ENCODE measurements at places on chromosomes 3 and 15. TPM values are rescaled to one million over a fixed set of nuclear protein-coding genes. Genes with fewer than 3 reads are reported as not detected.

GRCh38 chr15:101023501-101024072 is 104.4 kb downstream of the LRRK1 start:
- DNase-seq, result no peak

DNA sequence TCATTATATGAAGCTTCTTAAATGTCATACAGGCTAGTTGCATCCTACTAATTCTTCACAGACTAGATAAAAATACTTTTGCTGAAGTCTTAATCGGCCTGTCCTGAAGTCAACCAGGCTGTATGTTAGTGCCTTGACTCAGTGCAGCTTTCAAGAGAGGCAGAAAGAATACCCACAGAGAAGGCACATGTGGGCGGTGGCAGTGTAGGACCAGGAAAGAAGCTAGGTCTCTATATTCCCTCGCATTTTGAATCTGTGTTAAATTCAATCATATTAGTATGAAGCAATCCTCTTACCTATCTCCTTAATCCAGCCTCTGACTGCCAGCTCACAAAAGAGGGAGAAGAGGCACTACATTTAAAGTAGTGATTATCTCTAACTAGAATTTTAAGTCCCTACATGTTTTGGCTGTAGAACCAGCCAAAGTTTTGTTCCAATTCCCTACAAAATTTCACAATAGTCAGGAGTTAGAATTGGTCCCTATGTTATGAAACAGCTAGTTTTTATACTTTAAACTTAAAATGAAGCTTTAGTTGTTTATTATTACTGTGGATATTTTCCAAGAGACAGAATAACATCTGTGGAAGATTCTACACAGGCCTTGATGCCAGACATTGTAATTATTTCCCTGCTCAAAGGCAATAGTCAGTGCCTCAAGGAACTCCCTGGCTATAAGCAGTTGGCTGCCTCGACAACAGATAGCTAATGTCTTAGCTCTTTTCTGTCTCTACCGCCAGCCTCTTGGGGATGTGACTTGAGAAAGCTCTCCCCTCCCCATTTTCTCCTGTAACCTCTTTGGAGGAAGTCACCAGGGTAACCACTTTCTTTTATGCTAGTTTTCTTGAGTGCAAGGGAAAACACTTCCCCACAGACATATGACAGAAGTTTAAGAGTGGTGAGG is 31.9 kb downstream of the CRTC3 start:
- DNase-seq, result peak; percentile 93

DNA sequence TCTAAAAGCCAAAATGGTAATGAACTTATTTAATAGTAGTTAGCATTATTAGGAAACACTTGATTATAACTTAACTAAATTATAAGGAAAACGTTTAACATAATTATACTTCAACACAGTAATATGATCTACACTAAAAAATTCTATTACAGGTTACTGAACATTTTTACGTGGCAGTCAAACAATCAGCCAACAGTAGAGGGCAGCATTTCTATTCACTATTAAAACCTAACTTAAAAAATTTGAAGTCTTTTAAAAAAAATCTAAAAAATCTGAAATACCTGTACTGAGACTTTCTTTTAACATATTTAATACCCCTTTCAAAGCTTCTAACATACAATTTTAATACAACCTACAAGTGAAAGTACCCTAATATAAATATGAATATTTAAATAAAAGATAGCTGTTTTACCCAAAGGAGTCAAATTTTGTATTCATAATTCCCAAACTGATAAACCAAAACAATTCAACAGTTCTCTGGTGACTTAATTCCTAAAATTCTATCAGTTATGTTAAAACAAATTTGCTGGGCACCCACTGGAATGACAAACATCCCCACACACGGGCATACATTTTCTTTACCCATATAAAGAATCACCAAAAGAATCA is 41.5 kb downstream of the DLG1 start:
- no peak for DNase-seq

- DNase-seq, result no peak
These were observed 54.1 kb upstream of the CCR2 start for GRCh38 chr3:46299608-46300460.

GOLGA8J gene
- 0.20 TPM for total RNA-seq

DNA sequence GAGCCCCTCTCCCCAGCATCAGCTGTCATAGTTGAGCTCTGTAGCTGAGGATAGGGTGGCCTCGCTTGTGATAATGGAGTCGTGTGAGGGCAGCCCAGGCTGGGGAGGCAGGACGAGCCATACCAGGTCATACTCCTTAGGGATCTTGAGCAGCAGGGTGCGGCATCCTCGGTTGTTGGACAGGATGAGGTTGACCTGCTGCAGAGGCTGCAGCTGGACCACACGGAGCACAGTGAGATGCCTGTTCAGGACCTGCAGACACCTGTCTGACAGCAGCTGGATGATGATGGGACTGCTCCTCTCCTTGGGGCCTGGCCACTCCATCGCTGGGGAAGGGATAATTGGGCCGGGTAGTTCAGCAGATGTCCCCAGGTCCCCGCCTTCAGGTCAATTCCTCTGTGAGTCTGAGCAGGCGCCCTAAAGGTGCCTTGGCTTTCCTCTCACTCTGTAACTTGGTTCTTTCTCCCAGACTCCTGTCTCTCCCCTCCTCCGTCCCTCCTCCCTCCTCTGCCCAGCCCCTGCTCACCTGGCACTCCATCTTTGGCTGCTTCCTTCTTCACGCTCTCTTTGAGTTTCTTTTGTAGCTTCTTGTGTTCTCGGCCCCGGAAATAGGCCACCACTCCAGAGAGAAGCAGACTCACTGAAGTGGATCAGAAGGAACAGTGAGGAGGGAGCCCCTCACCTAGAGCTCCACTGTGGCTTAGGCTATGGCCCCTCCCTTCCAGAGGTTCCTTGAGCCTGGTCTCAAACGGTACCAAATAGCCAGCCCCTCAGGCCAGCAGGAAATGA is 7.8 kb downstream of the DUOX2 start:
- peak; percentile 46 for DNase-seq

GRCh38 chr15:35437157-35437556 is 108.8 kb downstream of the DPH6 start:
- DNase-seq, result no peak

- peak; percentile 46 for DNase-seq
These were observed 45.1 kb downstream of the NR1I2 start for GRCh38 chr3:119826711-119827608.

GRCh38 chr3:171320750-171321558 is 139.3 kb downstream of the TNIK start:
- peak; percentile 30 for DNase-seq

GRCh38 chr15:66661432-66662096 is 40.5 kb upstream of the SMAD6 start:
- peak; percentile 31 for DNase-seq

GOLGA6D gene
- not detected for total RNA-seq

DNA sequence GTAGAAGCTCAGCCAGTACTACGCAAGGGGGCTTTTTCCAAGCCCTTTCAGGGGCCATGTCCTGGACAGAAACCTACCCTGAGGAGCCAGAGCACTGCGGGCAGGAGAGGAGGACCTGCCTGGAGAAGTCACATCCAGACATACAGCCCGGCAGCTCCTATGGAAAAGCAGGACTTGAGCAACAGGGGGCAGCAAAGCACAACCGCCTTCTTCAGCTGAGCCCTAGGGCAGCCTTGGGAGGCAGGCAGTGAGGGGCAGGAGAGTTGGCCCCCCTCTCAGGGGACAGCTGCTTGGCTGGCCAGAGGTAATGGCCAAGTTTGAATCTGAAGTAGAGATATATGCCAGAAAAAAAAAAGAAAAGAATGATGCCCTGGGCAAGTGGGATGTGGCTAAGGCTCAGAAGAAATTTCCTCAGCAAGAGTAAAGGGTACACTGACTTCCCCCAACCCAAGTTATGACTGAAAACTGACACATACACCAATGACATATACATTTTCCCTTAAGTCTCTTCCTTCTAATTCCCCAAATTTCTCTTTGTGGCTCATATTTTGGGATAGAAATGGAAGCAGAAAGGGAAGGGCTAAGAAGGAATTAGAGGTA is 56.9 kb downstream of the CYP19A1 start:
- DNase-seq, result peak; percentile 65

- no peak for DNase-seq
These were observed 32.3 kb upstream of the CCR2 start for GRCh38 chr3:46321461-46322104.

DNA sequence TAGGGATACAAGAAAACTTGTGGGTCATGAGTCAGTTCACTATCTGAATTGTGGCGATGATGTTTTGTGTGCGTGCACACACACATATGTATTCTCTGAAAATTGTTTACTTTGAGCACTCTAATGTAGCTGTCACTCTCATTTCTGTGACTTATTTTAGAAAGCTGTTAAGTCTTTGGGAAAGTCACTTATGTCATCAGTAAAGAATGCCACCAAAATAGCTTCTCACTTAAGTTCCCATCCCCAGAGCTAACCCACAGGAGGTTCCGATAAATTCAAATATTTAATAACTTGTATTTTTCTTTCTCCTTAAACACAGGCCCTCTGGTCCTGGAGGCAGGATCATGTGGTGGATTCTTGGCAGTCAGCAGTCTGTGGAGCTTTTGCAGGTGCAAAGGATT is 138.3 kb downstream of the LRIG1 start:
- DNase-seq, result peak; percentile 41

DNA sequence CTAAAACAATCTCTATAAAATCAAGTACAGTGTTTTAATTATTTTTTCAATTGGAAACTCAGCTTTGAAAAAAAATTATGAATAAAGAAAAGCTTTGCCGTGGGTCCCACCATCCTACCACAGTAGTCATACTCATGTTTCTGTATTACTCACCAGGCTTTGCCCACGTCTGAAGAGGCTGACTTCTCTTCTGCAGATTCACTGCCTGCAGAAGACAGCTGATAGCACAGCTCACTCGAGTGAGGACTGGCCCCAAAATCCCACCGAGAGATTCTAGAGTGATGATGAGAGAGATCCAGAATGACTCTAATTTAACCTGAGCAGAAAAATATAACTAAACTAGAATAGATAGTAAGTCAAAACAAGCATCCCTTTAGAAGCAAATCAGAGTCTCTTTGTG is 11.9 kb downstream of the C2CD4B start:
- DNase-seq, result no peak

DNA sequence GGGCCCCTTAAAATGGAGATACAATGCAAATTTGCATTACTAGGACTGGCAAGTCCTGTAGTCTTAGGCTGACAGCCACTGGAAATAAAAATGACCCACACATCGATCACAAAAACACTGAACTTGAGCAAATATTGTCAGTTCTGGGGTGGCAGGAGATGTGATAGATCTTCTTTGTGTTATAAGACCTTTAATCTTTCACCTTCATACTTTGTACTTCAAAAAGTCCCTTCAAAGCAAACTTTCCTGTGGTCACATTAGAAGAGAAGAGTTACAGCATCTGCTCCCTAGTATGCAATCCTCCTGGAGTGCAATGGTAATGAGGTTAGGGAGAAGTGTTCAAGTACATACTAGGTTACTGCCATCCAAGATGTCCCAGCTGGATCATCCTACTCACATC is 149.4 kb upstream of the KCNMB2 start:
- DNase-seq, result no peak

DNA sequence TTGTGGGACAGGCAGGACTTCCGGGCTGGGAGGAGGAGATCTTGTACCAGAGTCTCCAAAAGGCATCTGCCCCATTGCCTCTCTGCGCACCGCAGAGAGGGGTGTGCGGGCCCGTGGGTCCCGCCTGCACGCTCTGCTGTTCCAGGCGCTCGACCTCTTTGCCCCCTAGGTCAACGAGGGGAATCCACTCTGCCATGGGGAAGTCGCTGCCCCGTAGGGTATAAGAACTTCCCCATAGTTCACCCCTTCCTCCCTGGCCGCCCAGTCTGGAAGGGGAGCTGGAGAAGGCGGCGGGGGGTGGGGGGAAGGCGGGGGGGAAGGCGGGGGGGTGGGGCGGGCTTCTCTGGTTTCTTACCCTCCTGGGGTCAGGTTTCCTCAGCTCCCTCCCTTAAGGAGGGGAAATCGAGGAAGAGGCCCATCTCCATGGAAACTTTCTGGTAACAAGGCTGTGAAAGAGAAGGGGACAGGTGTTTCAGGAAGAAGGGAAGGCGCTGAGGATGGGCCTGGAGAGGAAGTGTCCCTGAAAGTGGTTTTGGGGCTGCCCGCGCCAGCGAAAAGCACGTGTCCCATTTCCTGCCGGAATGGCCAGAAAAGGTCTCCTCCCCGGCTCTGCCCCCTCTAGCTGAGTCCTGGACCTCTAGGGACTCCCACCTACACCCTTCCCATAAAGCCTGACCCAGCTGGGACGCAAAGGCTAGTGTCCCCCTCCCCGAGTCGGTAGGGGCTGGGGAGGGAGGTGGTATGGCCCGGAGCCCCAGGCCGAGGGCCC is 27.5 kb downstream of the NR1I2 start:
- DNase-seq, result no peak

DNA sequence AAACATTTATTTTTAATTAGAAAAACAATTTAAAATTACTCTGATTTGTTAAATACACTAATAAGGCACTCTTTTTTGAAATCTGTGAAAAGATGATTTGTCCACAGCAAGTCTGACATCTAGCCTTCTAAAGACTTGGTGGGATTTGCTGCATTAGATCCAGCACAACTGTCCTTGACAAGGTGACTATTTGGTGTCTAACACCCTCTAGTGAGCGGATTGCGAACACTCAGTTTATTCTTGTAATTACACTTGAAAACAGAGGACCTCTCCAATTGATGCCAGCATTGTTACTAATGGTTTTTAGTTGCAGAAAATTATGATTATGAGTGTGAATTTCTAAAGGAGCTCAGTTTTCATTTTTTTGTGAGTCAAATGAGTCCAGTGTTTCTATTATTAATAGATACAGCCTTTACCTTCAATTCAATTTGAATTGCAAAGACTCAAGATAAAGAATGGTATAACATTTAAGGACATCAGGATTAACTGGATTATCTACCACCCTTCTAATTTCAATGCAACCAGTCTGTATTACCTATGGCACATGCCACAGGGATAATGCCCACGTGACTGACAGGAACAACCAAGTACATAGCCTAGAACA is 29.7 kb upstream of the STRIT1 start:
- DNase-seq, result peak; percentile 63

DNA sequence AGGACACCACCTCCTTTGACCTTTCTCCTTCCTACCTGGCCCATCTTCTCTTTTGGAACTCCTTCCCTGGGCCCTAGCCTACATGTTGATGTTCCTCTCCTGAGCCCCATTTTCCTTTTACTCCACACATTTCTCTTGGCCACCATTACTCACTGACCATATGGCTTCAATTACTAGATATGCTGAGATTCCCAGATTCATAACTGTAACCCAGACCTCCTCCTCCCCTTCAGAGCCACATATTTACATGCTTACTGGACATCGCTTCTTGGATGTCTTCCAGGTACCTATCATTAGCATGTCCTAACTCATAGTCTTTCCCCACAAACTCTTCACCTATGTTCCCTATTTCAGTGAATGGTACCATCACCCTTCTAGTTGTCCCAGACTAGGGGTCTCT is 24.4 kb upstream of the TRIM59 start:
- DNase-seq, result no peak

Data from lung (tissue), 17 donors.